T-helper 2 cell (primary cell): ENCODE measurements at places on chromosomes 6 and 20.
A peak's percentile ranks its signal among the peaks of the same experiment; 100 is the strongest.

- no peak for DNase-seq
Observed at GRCh38 chr6:166751051-166751595, 124.1 kb upstream of the RPS6KA2 start.

DNA sequence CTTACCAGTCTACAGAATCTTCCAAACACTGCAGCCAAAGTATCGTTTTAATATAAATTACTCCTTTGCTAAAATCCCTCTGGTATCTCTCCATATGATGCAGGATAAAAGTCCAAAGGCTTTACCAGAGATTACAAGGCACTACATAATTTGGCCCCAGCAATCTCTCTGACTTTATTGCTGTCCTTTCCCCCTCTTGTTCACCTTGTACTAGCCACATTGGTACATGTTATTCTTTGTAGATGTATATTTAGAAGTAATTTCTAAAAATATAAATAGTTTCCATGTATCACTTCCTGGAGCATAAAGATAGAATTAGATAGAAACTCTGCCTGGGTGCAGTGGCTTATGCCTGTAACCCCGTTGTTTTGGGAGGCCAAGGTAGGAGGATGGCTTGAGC lies 28.7 kb upstream of the FAM83B start:
- DNase-seq, result no peak

DNA sequence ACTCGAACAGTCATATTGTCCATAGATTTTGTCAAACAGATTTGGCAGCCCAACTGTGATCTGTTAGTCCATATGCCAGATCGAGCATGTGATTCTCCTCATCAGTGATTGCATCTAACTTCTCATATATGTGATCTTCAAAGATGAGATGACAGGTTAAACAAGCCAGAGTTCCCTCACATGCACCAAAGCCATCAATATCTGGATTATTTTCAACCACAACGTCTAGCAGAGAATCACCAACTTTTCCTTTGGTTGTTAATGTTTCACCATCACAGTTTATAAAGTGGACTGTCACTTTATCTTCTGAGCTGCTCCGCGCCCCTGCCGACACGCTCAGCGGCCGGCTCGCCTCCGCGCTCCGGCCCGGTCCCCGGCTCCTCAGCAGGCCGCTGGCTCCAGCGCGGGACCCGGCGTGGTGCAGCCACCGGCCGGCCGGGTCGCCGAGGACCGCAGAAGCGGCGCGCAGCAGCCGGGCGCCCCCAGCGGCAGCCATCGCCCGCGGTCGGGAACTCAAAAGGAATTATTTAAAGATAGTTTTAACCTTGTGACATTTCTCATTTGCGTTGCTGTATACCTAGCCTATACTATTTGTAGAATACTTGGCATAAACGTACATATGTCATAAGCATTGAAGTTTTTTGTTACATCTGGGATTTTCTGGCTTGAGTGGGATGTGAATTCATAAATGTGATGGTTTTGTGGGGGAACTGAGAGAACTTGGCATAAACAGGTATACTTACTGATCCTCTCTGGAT lies 40.1 kb upstream of the DYNLRB1 start:
- DNase-seq, result no peak

DNA sequence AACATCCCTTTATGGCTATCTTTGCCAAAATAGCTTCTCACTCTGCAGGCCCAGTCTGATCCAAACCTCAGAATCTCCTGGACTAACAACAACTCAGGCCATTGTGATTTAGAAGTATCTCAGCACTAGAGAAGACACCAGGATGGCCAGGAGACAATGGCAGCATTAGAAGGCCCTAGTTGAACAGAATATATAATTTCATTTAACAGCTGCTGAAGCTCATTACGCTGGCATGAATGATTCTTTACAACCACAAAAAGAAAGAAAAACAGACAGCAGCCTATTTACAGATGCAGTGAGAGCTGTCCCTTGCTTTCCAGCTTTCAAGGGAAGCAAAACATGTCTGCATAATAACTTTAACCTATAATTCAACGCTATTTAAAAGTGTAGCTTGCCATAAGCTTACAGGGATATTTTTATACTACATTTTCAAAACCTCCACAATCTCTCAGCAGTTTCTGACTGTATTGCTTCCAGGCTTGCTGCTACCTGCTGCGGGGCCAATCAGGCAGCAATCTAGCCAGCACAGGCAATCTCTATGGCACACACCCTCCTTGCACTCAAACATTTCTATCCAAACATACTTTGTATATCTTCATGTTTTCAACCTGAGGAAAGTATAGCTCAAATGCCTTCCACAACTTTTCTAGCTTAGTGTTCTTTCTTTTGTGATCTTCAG lies 107.3 kb downstream of the OGFRL1 start:
- no peak for DNase-seq

GRCh38 chr6:127173156-127173940 lies 54.9 kb downstream of the RSPO3 start:
- DNase-seq, result no peak

DNA sequence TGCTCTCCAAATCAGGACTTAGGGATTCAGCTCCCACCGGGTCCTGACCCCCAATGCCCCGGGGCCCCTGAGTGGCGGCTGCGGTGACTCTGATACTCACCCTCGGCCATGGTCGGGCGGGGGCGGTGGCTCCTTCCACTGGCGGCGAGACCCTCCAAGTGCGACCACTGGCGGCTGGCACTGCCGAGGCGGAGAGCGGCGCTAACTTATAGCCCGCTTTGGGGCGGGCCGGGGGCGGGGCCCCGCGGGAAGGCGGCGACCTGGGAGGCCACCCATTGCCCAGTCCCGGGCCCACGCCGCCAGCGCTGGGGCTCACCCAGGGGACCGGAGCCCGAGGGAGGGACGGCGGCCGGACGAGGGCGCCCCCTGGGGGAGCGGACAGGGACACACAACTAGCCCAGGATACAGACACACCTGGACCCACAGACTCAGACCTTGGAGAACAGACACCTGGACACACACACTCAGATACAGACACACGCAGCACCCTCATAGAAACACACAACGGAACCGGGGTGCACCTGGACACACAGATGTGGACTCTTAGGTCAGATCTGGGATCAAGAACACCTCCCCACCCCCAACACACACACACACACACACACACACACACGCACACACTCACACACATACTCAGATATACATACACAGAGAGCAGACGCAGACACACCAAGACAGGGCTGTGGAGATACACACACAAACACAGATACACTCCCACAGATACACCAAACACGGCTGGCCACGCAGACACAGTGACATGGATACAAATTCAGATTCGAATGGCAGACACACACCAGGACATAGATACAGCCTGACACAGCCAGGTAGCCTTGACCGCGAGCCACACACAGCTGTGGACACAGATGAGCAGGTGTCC lies at the start of gene TGM2:
TGM2 (minus strand) TSS at position 182 of the 877 bp plus-strand sequence; CDS start at position 110, 72 bp downstream.
- peak; percentile 15 for DNase-seq

- no peak for DNase-seq
Observed at GRCh38 chr6:148757944-148758480, 11.2 kb downstream of the UST start.

DNA sequence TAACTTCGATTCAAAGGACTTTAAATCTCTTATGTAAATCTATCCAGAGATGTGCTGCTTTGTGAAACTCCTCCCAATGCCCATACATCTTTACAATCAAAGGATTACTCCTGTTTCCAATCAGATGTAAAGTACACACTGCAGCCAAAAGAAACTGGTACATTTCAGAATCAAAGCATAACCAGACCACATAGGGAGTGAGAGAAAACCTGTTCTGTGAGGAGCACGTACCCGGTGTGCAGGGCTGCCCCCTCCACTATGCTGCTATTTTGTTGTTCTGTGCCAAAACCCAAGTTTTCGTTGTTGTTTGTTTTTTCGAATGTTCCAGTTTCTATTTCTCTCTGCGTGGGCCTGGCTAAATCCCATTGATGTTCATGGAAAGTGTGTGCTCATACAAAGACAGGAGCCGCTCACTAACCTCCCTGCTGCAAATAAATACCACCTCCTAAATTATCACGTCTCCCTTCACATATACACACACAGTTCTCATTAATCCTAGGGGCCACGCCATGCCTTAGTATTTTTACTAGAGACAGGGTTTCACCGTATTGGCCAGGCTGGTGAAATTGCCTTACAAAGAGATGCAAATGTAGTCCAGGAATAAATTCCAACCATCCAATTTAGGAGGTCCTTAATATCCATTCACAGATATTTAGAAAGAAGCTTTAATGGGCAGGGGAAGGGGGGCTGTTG lies 52.9 kb downstream of the ATP9A start:
- no peak for DNase-seq

DNA sequence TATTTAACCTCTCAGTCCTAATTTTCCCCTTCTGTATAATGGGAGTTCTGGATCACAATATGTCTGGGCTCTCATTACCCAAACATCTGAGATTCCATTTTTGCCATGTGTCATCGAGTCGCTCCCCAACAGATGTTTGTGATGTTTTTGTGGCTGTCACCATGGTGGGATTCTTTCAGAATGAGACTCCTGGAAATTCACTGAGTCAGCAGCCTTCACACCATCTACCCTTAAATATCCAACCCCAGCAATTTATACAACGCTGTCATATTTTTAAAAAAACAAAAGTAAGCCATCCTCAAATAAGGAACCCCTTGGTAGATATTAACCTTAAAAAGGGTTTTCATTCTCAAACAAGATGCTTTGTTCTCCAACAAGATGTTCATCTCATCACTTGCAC lies 20.9 kb downstream of the NRSN1 start:
- no peak for DNase-seq

DNA sequence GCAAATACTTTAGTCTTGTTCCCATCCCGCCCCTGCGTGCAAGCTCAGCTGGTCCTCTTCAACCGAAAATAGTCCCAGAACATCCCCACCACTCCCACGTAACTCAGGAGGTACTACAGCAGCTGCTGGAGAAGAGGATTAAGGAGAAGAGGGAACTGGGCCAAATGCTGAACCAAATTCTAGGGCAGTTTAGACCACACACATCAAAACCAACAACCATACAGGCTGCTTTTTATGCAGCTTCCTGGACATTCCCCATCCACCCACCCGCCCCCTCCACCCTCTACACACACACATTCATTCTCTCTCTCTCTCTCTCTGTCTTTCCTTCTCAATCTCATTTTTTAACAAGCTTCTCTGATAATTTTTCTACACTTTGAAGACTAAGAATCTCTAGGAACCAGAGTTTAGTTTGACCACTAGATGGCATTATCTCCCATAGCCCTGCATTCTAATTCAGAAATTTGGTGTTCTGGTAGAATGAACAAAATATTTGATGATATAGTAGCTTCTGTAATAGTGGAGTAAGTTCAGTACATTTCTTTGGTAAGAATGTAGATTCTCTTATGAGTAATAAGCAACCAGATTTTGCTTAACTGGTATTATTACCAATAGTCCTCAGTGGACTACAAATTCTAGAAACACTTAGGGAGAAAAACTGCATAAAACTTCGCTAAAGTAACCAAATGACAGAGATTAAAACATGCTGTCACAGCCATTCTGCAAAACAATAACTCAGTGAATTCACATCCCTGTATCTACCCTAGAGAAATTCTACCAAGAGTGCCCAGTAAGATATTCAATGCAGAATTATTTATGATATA lies 52.1 kb upstream of the BEND6 start:
- DNase-seq, result peak; percentile 35

- DNase-seq, result no peak
Observed at GRCh38 chr20:16049529-16050093, 523.6 kb downstream of the KIF16B start.

DNA sequence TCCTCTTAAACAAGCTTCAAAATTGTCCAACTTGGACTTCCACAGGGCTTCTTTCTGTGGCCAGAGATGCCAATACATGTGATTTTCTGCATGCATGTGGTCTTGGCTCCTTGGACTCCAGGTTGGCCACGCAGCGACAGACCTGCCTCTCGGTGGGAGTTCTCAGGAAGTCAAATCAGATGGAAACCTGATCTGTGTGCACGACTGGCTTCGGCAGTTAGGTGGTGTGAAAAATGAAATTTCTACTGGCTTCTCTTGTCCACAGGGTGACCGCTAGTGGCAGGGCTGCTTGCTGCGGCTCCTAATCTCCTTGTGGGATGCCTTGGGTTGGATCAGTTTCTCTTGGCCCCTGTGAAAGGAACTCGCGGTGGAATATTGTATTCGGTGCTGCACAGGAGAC lies 57.3 kb downstream of the PHACTR3 start:
- no peak for DNase-seq

DNA sequence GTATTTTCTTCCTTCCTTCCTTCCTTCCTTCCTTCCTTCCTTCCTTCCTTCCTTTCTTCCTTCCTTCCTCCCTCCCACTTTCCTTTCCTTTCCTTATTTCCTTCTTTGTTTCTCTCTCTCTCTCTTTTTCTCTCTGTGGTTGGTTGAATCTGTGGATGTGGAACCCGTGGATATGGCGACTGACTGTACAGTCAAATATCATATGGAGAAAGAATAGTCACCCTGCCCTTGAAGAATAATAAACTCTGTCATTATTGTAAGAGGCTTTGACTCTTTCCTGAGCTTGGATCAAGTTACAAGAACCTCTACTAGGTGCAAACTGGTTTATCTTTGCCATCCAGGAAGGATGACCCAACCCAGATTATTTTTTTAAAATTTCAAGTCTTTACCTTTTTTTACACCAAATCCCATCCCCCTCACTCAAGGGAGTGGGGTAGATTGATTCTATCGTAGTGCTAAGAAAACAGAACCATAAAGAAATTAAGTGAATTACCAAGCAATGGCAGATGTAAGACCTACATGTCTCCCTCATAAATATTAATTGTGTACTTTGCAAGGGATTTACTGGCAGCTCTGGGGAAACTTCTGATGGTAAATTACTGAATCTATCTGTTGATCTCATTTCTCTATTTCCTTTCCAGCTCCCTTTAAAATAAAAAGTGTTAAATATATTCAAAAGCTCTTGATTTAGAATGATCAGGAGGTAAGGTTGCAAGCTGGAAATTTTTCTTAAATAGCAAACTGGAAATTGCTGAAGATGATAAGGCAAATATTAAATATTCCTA lies 667.5 kb downstream of the UTRN start:
- no peak for DNase-seq

GRCh38 chr6:147274776-147275175 lies 70.6 kb downstream of the STXBP5 start:
- no peak for DNase-seq

DNA sequence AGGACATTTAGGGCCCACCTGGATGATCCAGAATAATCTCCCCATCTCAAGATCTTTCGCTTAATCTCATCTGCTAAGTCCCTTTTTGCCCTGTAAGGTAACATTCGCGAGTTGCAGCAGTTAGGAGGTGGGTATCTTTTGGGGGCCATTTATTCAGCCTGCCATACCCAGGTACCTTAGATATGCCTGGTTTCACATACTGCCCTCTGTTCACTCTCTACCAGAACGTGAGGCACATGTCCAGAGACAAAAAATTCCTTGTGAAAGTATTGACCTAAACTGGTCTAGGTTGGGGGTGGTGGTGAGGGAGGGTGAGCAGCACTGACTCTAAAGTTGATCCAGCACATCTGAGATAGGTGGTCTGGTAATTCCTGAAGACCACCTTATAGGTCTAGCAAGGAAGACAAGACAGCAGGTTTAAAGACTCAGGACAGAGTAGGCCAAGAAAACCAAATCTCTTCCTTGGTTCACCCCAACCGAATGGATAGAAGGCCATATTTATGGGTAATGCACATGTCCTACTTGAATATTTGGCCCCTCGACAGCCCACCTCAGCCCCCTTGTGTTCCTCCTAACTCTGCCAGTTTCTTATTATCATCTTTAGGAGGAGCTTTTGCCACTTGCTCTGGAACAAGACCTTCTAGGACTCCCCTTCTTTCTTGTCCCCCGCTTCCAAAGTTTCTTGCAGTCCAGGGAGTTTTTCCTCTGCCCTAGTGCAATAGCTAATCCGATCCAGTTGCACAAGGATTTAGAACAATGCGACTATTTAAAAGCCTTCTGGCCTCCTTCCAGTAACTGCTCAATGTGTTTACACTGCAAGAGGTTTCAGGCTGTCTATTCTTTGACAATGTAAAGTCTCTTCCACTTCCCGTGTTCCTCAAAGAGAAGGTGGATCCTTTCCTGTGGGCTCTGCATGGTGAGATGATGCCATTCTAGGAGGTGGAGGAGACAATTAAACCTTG lies 213.0 kb upstream of the LAMP5 start:
- DNase-seq, result no peak
